NCI-H510A (cell line): ENCODE measurements at places on chromosomes 5 and 9.

- DNase-seq = no peak
Observed at GRCh38 chr9:5375091-5375490, 35.4 kb upstream of the RLN1 start.

GRCh38 chr5:103117471-103117991 lies 2.4 kb downstream of the GIN1 start:
- no peak for DNase-seq

DNA sequence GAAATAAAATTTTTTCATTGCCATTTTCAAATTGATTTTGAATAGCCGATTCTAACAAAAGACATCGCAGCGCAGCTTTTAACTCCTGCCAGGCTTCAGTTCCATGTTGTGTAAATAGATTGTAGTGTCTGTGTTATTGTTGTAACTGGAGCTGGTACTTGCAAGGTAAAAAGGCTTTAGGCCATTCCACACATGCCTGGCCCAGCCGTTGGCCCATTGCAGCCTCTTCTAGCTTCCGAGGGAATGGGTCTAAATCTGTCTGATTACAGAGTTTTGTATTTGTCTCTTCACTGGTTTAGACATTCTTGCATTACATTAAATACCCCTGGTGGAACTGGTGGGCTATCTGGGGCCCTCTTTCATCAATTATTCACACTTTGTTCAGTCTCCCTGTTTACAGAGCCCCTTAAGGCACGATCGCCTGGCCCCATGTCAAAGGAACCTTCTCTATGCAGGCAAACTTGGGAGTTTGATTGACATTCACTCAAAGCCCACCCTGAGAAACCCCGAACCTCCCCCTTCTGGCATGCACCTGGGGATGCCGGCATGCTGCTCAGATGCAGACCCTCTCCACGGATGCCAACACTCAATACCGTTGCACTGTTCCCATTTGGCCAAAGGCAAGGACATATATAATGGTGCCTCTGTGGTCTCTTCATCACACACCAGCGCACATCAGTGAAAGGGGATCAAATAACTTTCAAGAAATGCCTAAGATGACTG lies 281.7 kb upstream of the IRX2 start:
- DNase-seq = no peak

DNA sequence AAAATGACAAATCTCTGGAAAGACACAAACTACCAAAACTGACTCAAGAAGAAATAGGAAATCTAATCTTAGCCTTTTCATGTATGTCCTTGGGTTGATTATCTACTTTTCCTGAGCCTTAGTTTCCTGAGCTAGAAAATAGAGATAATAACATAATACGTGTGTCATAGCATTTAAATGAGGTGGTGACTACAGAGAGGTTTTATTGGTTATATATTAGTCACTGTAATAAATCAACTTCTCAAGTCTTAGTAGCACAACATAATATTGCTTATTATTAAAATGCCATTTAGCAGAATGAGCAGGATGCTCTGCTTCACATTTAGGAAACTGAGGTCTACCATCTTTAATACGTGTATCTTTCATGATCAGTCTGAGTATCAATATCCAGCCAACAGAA lies 7.1 kb upstream of the PJA2 start:
- DNase-seq = no peak

GRCh38 chr9:127561491-127562278 lies 50.4 kb upstream of the STXBP1 start:
- DNase-seq = no peak

- no peak for DNase-seq
Observed at GRCh38 chr5:72042097-72042496, 65.2 kb upstream of the MAP1B start.

- DNase-seq = no peak
Observed at GRCh38 chr5:168353216-168353957, 61.9 kb downstream of the WWC1 start.
